Activated CD4-positive, alpha-beta T cell treated with anti-CD3 and anti-CD28 coated beads, Interleukin-2, amount 50 U/mL, for 48 hours (primary cell): ENCODE measurements at places on chromosomes 6 and 20.

DNA sequence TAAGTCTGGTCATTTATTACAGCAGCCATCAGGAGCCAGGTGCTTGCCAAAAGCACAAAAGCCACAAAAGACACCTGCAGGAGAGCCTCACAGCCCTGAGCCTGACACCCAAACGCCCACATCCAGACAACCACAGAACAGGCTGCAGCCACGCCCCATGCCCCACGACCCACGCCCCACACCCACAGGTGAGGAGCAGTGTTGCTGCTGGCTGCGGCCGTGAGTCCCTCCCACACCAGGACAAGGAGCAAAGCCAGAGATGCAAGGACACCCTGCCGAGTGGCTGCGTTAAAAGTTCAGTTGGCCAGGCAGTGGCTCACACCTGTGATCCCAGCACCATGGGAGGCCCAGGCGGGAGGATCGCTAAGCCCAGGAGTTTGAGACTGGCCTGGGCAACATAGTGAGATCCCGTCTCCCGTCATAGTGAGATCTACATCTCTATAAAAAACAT lies 43.0 kb downstream of the SLC2A4RG start:
- DNase-seq = no peak

DNA sequence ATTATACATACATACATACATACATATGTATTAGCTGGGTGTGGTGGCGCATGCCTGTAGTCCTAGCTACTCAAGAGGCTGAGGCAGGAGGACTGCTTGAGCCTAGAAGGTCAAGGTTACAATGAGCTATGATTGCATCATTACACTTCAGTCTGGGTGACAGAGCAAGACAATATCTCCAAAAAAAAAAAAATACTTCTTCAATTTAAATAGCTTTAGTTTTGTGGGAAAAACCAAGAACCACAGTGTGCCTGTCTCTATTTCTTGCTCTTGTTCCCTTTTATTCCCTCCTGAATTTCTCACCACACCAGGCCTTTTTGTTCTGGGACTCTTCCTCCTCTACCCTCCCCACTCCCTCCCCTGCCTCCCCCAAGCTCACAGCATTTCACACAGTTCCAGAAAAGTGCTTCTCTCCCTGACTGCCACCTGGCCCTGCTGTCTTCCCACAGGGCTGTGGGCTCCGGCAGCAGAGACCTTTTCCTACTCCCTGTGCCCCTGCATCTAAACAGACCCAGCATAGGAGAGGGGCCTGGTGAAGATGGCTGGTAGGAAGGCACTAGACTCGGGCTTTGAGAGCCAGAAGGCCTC lies 1.3 kb downstream of the C20orf203 start:
- DNase-seq = no peak

- DNase-seq = no peak
Observed at GRCh38 chr6:138493413-138493812, 5.9 kb downstream of the NHSL1 start.

DNA sequence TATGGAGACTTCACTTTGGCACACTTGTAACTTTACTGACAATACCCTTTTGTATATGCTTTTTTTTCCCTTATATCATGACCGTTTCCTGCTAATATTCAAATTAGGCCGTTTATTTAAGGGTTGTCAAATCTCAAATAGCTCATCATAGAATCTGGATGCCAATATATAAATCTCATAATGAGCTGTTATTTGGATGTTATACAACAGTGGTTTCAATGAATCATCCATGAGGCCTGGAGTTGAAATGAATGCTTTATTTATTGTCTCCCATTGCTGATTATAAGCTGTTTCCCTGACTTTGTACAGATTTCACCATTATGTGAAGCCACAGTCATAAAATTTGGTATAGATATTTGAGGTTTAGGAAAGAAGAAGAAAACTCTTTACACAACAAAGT lies 256.1 kb downstream of the PLCB1 start:
- no peak for DNase-seq

- no peak for DNase-seq
Observed at GRCh38 chr20:60136645-60137401, 178.6 kb downstream of the CDH26 start.

DNA sequence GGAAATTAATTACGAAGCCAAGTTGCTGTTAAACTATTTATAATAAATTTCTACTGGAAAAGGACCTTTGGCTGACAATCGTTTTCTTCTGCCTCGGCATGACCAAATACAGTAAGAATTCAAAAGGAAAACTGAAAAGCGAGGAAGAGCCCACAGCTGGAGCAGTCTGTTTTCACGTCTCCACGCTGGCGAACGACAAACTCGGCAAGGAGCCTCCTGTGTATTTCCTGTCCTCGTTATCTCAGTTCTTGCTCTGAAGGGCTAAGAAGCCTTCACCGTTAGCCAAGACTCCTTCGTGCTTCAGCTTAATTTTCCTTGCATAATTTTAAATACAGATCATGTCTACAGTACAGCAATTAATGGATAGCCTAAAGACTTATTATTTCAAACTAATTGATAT lies 214.3 kb upstream of the PLCB4 start:
- no peak for DNase-seq

- DNase-seq = no peak
Observed at GRCh38 chr6:149831308-149831820, 32.8 kb downstream of the LRP11 start.

DNA sequence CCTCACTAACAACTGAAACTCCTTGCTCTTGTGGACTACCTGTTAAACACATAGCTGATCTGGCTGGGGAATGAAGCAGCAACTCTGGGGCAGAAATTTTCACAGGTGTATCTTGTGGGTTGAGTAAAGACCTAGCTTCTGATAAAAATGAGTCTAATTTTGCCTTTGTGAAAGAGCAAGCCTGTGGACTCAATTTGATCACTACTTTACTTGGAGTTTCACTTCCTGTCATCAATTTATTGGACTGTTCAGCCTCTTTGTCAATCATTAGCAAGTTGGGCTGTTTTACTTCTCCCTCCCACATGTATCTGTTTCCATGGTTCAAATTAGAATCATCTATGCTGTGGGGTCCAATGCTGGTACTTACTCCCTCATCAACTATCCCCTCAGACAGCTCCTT lies 29.6 kb upstream of the CRIP3 start:
- no peak for DNase-seq

DNA sequence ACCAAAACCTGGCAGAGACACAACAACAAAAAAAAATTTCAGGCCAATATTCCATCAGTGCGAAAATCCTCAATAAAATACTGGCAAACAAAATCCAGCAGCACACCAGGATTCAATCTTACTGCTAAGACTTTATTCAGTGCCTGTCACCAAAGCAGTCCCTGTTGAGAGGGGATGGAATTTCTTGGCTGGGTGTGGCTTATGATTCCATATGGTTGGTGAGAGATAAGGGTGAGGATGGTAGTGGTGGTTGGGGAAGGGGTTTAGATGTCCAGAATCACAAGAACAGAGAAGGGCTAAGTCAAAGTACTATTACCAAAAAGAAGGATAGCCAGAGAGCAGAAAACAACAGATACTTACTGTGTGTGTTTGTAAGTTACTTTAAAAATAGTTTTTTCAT lies 152.8 kb upstream of the SLC35B3 start:
- DNase-seq = no peak

DNA sequence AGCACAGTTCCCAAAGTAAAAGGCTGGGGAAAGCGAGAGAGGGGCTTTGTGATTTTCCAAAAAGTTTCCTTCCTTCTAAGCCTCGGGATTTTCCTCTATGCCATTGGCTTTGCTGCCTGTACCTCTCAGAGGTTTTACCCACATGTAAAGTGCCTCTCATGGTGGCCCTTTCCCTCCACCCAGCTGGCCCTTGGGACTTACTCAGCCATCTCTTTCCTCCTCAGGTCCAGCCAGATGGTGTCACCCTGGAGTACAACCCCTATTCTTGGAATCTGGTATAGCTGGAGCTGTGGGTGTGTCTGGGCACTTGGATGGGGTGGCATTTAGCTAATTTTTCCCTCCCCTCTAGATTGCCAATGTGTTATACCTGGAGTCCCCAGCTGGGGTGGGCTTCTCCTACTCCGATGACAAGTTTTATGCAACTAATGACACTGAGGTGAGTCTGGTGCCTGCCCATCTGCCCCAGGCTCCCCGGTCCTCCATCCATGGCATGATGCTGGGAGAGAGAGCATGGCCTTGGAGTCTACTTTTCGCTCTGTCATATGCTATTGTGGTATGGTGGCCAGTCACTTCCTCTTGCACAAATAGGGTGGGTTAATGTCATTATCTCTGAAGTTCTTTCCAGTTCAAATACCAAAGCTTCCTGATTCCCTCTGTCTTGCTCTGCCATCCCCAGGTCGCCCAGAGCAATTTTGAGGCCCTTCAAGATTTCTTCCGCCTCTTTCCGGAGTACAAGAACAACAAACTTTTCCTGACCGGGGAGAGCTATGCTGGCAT lies 1.1 kb downstream of the CTSA start:
- DNase-seq = no peak

DNA sequence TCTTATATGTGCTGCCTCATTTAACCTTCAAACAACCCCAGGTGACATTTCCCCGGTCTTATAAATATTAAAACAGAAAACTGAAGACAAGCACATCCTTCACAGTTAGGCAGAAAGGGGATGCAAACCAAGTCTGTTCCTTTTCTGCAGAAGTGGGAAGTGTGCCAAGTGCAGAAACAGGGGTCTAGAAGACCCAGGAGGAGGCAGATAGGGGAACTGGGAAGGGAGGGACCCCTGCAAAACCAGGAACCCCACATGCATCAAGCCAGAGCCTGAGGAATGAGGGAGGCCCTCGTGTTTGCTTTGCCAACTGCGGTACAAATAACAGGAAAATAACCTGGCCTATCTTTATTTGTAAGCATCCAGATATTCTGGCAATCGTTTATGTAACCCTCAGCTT lies 17.0 kb upstream of the CST3 start:
- DNase-seq = no peak

DNA sequence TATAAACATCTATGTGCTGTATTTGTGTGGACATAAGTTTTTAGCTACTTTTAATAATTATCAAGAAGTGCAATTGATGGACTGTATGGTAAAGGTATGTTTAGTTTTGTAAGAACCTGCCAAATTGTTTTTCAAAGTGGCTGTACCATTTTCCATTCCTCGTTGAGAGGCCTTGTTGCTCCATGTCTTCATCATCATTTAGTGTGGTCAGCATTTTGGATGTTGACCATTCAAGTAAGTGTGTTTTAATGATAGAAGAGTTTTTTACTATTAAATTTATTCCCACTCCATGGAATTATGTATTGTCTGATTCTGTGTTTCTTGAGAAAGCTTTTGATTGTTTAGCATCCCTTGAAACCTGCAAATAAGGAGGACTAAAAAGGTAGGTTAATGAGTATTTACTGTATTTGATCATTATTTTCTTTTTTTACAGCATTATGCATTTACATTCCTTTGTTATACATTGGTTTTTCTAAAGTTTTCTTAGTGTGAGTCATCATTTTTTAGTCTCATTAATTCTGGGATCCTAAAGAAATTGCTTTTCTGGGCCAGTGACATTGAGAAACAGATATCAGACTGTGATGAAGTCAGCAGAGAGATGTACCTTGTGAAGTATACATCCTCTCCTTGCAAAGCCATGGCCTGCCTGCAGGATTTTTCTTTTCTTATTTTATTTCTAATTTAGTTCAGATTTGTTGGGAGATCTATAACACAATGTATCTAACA lies 312.8 kb upstream of the PTCHD4 start:
- no peak for DNase-seq

DNA sequence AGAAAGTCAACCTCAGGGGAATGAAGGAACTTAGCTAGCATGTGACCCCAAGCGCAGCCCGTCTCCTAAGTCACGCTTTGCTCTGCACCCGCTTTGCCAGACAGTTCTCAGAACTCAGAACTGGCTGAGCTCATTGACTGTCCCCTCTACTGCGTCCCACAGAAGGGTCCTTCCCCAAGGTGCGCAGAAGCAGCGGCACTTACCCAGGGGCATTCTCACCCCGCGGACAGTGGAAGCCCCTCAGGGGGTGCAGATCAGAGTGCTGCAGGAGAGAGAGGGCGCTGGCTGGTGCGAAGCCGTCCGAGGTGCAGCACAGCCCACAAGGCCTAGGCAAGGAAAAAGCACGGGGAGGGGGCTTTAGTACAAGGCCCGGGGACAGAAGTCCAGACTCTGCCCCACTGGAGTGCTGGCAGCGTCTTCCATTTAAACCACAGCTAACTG lies 807 bp downstream of the SNHG17 start:
- peak; percentile 25 for DNase-seq

DNA sequence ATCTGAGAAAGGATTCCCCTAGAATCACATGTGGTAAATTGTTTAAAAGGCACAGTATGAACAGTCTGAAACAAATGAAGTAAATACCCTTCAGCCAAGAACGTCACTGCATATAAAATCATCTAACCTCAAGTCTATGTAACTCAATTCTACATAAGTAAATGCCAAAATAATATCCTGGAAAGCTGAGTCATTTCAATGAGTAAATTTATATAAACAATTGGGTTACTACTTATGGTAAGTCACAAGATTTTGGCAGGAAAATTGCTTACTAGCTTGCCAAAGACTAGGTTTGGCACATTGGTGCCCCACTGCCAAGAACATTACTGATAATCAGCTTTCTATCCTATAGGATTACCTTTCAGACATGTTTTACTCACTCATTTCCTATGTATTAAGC lies 8.4 kb downstream of the GMDS start:
- DNase-seq = no peak

DNA sequence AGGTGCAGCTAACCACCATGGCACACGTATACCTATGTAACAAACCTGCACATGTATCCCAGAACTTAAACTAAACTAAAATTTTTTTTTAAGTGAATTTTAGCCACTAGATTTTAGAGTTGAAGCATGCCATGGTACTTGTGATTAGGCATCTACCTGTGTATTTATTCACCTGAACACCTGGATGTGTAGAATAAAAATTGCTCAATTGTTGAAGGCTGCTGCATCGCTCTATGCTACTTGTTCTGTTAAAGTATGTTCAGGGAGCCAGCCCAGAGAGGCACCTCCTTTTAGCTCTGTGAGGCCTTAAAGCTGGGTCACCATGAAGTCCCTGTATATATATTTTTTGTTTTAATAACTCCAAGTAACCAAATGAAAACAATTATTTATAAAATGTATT lies 28.3 kb downstream of the SLC22A3 start:
- DNase-seq = no peak

GRCh38 chr20:10438217-10438616 lies 3.1 kb downstream of the SLX4IP start:
- DNase-seq = no peak
